Activated CD8-positive, alpha-beta memory T cell treated with anti-CD3 and anti-CD28 coated beads, Interleukin-2, amount 10 ng/mL, durations not matched to agents 7 days and 5 days (primary cell): ENCODE measurements at places on chromosomes 2 and 18.

- peak; percentile 81 for DNase-seq
- peak overlapping the region; percentile 92 for H3K27ac ChIP-seq
- H3K4me1 ChIP-seq, result peaks cover 62% of the 10 kb centered on the region
- H3K36me3 ChIP-seq, result peaks cover 2% of the 10 kb centered on the region
- peak overlapping the region; percentile 90 for H3K4me3 ChIP-seq
These were observed 28.9 kb downstream of the TOGARAM2 start for GRCh38 chr2:29009711-29010677.

- DNase-seq, result no peak
- H3K4me1 ChIP-seq, result no peaks in the 10 kb centered on the region
These were observed 86.8 kb upstream of the CBLN2 start for GRCh38 chr18:72630991-72631390.

DNA sequence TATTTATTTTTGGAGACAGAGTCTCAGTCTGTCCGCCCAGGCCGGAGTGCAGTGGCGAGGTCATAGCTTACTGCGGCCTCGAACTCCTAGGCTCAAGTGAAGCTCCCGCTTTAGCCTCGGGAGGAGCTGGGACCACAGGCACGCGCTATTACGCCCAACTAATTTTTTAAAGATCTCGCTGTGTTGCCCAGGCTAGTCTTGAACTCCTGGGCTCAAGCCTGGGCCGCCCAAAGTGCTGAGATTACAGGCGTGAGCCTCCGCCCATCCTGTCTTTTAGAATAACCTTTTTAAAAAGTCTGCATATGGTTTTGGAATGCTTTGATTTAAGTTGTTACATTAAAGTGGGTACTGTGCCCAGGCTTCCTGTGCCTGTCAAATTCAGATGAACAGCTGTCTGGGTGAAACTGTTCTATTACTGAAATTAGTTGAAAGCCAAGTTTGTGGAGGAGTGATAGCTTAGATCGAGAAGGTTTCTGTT, 944 bp downstream of the RAB3GAP1 start:
- H3K27me3 ChIP-seq, result peaks cover 5% of the 10 kb centered on the region
- peaks cover 41% of the 10 kb centered on the region for H3K4me1 ChIP-seq
- peak overlapping the region; percentile 91 for H3K4me3 ChIP-seq
- H3K36me3 ChIP-seq, result peaks cover 24% of the 10 kb centered on the region
- peak overlapping the region; percentile 99 for H3K27ac ChIP-seq
- peak; percentile 57 for DNase-seq

- no peak overlapping the region for H3K27ac ChIP-seq
- H3K4me3 ChIP-seq, result no peak overlapping the region
- DNase-seq, result peak; percentile 45
- no peaks in the 10 kb centered on the region for H3K36me3 ChIP-seq
These were observed 23.2 kb downstream of the SPEG start for GRCh38 chr2:219457784-219458369.

DNA sequence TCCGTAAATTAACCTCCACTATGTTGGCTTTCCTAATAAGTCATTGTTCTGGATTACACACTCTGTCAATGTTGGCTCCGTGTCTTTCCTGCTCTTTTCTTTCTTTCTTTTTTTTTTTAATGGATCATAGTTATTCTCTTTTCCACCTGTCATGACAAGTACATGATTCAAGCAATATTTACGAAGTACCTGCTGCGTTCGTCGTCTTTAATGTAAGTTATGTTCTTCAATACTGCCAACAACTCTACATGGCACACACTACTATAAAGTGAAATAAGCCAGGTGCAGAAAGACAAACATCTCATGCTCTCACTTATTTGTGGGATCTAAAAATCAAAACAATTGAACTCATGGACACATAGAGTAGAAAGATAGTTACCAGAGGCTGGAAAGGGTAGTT, 239.1 kb downstream of the SCG2 start:
- H3K36me3 ChIP-seq, result no peaks in the 10 kb centered on the region
- H3K4me3 ChIP-seq, result no peak overlapping the region
- no peak for DNase-seq

GRCh38 chr2:56456791-56457190, 273.0 kb downstream of the CCDC85A start:
- DNase-seq, result no peak
- H3K4me3 ChIP-seq, result no peak overlapping the region

DNA sequence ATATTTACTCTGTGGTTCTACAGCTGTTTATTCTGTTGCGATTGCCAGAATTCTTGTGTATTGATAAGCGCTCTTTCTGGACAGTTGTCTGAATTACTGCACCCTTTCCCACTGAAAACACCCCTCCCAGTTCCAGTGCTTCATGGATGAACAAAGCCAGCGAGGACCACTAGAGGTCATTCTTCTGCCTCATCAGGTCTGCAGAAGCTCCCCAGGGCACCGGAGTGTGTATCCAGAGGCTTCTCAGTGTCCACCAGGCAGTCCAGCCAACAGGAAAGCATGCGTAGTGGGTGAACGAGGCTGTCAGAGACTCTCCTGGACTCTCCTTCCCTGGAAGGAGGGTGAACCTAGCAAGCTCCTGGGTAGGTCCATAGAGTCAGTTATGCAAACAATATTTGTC, 40.6 kb upstream of the INHBB start:
- peaks cover 3% of the 10 kb centered on the region for H3K36me3 ChIP-seq
- H3K27ac ChIP-seq, result no peak overlapping the region
- no peak overlapping the region for H3K4me3 ChIP-seq
- peaks cover 11% of the 10 kb centered on the region for H3K4me1 ChIP-seq
- DNase-seq, result no peak
- no peaks in the 10 kb centered on the region for H3K27me3 ChIP-seq

- H3K4me3 ChIP-seq, result no peak overlapping the region
- H3K27ac ChIP-seq, result no peak overlapping the region
- peaks cover 9% of the 10 kb centered on the region for H3K27me3 ChIP-seq
- no peaks in the 10 kb centered on the region for H3K36me3 ChIP-seq
- no peak for DNase-seq
- H3K4me1 ChIP-seq, result peaks cover 1% of the 10 kb centered on the region
These were observed 23.5 kb upstream of the ARL5A start for GRCh38 chr2:151851761-151852160.

GRCh38 chr2:202046572-202046971, 12.9 kb downstream of the FZD7 start:
- no peaks in the 10 kb centered on the region for H3K36me3 ChIP-seq
- peaks cover 54% of the 10 kb centered on the region for H3K27me3 ChIP-seq
- H3K4me1 ChIP-seq, result no peaks in the 10 kb centered on the region
- H3K4me3 ChIP-seq, result no peak overlapping the region

DNA sequence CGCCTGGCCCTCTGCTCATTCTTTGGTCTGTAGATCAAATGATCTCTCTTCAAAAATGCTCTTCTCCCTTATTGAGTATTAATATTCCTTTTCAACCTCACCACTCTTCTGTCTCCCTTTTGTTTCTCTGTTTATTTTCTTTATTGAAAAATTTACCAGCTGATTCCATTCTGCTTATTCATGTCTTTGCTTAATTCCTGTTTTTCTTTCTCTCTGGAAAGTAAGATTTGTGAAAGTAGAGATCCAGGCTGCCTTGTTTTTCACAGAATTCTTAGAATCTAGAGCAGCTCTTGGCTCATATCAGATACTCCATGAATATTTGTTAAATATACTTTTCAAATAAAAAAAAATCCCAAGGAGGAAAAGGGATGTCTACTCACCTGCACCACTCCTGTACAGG, 157.0 kb downstream of the DOCK10 start:
- DNase-seq, result no peak
- H3K27ac ChIP-seq, result no peak overlapping the region
- H3K27me3 ChIP-seq, result no peaks in the 10 kb centered on the region
- H3K36me3 ChIP-seq, result peaks cover 82% of the 10 kb centered on the region
- peaks cover 62% of the 10 kb centered on the region for H3K4me1 ChIP-seq

DNA sequence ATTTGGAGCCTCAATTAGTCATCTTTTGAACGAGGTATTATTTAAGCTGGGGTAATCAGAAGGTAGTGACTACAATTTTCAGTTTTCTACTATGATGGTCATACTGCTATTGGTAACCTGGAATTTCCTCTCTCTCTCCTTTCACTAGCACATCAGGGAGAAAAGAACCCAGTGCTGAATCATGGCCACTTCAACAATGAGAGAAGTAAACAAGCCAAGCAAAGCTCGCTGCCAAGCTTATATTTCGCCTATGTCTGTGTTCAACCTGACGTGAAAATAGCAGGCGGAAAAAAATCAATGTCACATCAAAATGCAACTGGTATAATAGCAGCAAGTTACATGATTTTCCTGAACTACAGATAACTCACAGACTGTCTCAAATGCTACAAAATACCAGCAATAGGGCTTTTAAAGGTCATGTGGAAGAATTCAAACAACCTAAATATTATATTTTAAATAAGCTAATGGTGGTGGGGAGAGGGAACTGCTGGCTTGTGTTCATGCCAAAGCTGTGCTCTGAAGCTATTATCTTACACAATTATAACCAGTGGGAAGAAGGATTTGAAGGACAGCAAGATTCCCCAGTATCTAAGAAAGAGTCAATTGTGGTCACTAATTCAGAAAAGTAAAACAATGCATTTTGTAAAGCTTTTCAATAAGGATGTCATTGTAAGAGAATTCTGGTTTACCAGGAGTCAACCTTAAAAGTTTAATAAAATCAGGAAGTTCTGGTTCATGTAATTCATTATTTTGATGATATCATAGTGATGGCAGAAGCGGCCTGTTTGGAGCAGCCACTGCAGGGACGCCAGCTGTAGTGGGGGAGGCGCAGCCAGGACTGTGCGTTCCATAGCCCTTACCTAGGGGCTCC, 38.0 kb downstream of the RNF152 start:
- peaks cover 16% of the 10 kb centered on the region for H3K27me3 ChIP-seq
- H3K4me3 ChIP-seq, result no peak overlapping the region
- H3K36me3 ChIP-seq, result no peaks in the 10 kb centered on the region
- no peak for DNase-seq

GRCh38 chr2:21693081-21693480, 569.3 kb downstream of the TDRD15 start:
- no peak overlapping the region for H3K4me3 ChIP-seq
- H3K36me3 ChIP-seq, result no peaks in the 10 kb centered on the region
- H3K27ac ChIP-seq, result no peak overlapping the region
- H3K4me1 ChIP-seq, result no peaks in the 10 kb centered on the region
- no peaks in the 10 kb centered on the region for H3K27me3 ChIP-seq

DNA sequence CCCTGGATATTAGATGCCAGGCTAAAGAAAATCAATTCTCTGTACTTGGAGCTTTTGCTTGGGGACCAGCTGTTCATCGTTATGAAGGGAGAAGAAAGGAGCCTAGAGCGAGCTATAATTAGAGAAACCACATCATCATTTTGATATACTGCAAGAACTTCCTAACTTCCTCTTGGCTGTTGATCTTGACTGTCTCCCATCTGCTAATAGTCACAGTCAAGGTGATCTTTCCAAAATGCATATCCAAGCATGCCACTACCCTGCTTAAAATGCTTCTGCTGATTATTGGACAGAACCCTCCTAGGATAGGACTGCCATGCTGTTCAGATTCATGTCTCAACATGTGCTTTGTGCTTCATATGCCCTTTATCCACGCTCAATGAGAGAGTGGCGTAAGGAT, 54.8 kb downstream of the RAPGEF4 start:
- no peak for DNase-seq
- H3K36me3 ChIP-seq, result no peaks in the 10 kb centered on the region
- no peaks in the 10 kb centered on the region for H3K4me1 ChIP-seq
- no peak overlapping the region for H3K27ac ChIP-seq

- peaks cover 17% of the 10 kb centered on the region for H3K36me3 ChIP-seq
- no peak for DNase-seq
- H3K4me1 ChIP-seq, result peaks cover 67% of the 10 kb centered on the region
- H3K27ac ChIP-seq, result peak overlapping the region; percentile 92
These were observed 573 bp downstream of the WDR7 start for GRCh38 chr18:56651771-56652092.

DNA sequence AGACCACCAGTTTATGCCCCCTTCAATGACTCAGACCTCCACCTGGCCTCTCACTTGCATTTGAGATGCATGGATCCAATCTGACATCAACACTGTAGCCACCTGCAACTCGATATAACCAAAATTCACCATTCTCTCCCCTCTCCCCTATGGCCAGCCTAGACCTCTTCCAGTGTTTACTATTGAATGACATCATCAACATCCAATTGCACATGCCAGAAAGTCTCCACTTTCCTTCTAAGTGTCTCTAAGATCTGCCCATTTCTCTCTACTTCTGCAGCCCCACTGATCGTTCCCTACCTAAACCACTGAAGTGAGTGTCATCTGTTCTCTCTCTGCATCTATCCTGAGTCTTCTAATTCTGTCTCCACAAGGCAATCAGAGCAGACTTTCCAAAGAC, 151.3 kb upstream of the APCDD1 start:
- H3K4me1 ChIP-seq, result no peaks in the 10 kb centered on the region
- no peak for DNase-seq
- H3K4me3 ChIP-seq, result no peak overlapping the region
- no peaks in the 10 kb centered on the region for H3K36me3 ChIP-seq
- H3K27me3 ChIP-seq, result peaks cover 8% of the 10 kb centered on the region

GRCh38 chr2:44596537-44597320, 235.0 kb downstream of the CAMKMT start:
- H3K27ac ChIP-seq, result no peak overlapping the region
- H3K4me3 ChIP-seq, result no peak overlapping the region
- no peaks in the 10 kb centered on the region for H3K27me3 ChIP-seq
- peaks cover 2% of the 10 kb centered on the region for H3K36me3 ChIP-seq
- no peak for DNase-seq

DNA sequence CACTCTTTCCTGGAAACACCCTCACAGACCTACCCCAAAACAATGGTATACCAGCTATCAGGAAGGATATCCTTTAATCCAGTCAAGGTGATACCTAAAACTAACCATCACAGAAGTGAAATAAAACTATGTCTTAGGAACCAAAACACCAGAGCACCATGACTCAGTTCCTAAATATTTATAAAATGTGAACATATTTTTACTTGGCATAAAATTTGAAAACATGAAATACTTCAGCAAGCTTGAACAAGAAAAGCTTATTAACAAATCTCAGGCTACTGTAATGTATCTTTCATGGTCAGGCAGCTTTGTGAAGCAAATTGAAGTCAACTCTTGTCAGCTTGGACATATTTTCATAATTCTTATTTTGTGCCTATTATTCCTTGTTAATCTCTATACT, 440.8 kb upstream of the CDH20 start:
- no peak overlapping the region for H3K4me3 ChIP-seq
- no peaks in the 10 kb centered on the region for H3K36me3 ChIP-seq
- no peaks in the 10 kb centered on the region for H3K4me1 ChIP-seq
- DNase-seq, result no peak
- no peak overlapping the region for H3K27ac ChIP-seq

- H3K27ac ChIP-seq, result no peak overlapping the region
- H3K27me3 ChIP-seq, result peaks cover 53% of the 10 kb centered on the region
- H3K4me1 ChIP-seq, result peaks cover 10% of the 10 kb centered on the region
- no peak overlapping the region for H3K4me3 ChIP-seq
- peak; percentile 22 for DNase-seq
These were observed 44.1 kb upstream of the HDAC4 start for GRCh38 chr2:239444626-239445577.

DNA sequence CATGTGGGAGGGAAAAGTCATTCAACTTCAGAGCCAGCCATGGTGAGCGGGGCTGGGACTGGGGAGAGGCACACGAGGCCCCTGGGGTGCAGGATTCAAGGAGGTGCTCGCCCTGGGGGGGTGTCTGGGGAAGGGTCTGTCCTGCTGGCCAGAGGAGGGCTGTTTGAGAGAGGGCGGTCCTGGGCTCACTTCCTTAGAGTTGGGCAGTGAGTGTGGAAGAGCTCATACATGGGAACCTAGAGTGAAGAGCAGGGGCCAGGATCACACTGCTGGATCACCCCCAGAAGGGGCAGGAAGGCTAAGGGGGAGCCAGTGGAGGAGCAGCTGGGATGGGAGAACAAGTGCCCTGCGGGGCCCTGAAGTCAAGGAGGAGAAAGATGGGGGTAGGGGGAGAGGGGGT, 6.5 kb downstream of the SH3BP4 start:
- peaks cover 28% of the 10 kb centered on the region for H3K27me3 ChIP-seq
- H3K36me3 ChIP-seq, result no peaks in the 10 kb centered on the region
- no peaks in the 10 kb centered on the region for H3K4me1 ChIP-seq
- H3K27ac ChIP-seq, result no peak overlapping the region
- DNase-seq, result no peak
- no peak overlapping the region for H3K4me3 ChIP-seq
